ENCODE measurements at places on chromosomes 3 and 15. TPM values are rescaled to one million over a fixed set of nuclear protein-coding genes. Genes with fewer than 3 reads are reported as not detected.

Gene CRYGS
- 10.0 TPM for total RNA-seq

GRCh38 chr3:19250959-19251610, 102.8 kb downstream of the KCNH8 start:
- H3K27ac ChIP-seq, result no peak overlapping the region
- peaks cover 3% of the 10 kb centered on the region for H3K4me1 ChIP-seq
- H3K27me3 ChIP-seq, result peaks cover 4% of the 10 kb centered on the region
- no peaks in the 10 kb centered on the region for H3K36me3 ChIP-seq

DNA sequence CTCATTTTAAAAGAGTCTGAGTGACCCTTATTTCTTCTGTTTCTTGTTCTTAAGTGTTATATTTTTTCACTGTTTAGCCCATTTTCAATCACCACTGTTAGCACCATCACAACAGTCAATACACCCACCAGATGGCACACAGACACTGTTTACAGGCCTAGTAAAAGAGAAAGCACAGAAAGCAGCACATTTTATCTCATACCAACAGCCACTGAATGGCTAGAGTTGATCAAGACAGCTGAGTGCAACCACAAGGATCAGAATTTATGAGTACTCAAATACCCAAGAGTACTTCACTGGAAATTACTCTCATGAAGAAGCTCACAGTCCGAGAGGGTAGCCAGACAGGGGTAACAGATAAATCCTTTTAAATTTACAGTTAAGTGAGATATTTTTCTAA, 127.0 kb downstream of the TFDP2 start:
- H3K4me3 ChIP-seq, result no peak overlapping the region
- no peak overlapping the region for H3K27ac ChIP-seq
- DNase-seq, result no peak
- no peaks in the 10 kb centered on the region for H3K36me3 ChIP-seq

- H3K4me1 ChIP-seq, result peaks cover 3% of the 10 kb centered on the region
- no peak overlapping the region for H3K27ac ChIP-seq
- H3K36me3 ChIP-seq, result peaks cover 41% of the 10 kb centered on the region
- no peaks in the 10 kb centered on the region for H3K27me3 ChIP-seq
These were observed 44.9 kb upstream of the PARP14 start for GRCh38 chr3:122635789-122636188.

GRCh38 chr3:11287404-11287803, 15.2 kb downstream of the ATG7 start:
- H3K27ac ChIP-seq, result peak overlapping the region; percentile 88
- no peaks in the 10 kb centered on the region for H3K27me3 ChIP-seq
- DNase-seq, result no peak
